ENCODE measurements at places on chromosomes 2 and 18.

DNA sequence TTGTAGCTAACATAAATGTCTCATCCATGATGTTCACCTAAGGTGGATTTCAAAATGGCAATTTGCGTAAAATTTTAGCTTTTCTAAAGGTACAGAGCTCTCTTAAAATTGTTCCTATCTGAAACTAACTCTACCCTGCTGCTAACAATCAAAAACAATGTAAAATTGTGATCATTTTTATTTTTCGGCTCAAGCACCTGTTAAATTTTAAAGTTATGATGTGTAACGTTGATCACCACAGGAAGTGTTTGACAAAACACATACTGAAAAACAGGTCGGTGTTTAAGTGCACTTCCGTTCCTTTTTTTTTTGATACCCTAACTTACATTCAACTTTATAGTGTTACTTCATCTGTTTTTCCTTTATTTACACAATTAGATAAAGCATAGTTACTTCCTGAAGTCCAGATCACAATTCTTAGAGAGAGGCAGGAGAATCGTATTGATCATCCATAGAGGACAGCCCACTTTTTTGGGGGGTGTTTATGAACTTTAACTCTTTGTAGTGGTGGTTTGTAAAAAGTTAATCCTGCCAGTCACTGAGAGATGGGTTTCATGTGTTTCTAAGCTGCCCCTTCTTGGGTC, 6.0 kb upstream of the NCK2 start:
- no peak for DNase-seq

DNA sequence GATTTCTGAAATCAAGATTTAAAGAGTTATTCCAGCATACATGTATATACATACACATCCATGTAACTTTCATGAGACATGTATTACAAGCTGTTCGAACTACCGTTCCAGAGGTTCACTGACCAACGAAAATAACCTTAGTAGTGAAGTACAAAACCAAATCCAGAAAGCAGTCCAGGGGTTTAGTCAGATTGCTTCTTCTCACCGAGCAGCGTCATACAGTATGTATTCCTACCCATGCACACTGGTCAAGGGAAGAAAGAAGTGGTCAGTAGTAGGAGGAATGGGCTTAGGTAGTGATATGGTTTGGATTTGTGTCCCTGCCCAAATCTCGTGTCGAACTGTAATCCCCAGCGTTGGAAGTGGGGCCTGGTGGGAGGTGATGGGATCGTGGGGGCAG, 45.3 kb downstream of the E2F6 start:
- no peak for DNase-seq

- no peak for DNase-seq
Observed at GRCh38 chr18:58103339-58103985, 59.4 kb downstream of the NEDD4L start.

DNA sequence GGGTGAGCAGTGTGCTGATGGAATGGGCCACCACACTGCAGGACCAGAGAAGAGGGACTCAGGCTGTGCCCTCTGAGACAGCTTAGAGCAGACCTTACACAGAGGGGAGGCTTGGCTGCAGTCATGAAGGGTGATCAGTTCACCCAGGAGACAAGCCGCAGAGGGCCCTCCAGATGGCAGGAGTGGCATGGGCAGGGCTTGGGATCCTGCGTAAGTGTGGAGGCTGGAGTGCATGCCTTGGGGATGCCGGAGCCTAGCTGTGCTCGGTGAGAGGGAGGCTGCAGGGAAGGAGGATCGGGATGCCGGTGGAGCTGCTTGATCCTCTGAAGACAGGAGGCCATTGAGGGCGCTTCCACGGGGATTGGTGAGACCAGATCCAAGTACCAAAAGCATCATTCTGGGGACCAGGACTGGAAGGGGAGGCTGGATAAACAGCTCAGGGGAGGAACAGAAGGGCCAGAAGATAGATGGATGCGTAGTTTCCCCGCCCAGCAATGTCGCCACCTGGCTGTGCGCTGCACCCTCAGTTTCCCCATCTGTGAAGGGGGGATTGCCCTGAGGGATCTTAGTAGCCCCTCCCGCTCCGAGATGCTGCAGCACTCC, 163.4 kb downstream of the INHBB start:
- no peak for DNase-seq

DNA sequence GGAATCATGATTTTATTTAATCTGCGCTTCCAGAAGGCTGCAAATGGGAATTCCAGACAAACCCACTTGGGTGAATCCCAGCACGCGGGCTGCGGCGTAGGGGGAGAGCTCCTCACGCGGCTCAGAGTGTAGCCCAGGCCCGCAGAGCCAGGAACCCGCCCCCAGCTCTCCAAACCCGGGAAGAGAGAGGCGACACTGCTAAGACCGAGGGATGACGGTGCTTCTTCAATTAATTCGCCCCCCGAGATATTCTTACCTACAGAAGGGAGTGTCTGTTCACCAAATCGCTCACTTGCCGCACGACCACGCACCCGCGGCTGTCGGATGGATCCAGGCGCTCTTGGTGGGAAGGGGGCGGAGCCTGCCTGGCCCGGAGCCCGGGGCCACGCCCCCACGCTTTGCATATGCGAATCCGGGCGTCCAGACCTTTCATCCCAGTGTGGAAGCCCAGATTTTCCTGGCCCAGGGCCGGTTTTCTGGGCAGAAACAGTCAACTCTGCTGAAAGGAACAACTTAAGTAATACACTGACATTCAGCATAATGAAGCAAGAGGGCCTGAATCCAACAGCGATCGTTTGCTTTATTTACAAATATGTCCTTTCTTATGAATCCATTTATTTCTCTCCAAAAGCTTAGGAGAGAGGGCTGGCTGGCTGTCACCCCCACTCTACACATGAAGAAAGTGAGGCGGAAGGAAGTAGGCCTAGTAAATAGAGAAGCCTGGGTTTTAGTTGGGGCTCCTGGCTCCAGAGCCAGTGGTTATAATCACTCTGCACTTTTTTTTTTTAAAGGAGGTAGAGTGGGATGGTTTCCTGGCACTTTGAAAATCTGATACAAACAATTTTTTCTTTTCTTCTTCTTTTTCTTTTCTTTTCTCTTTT, at the start of gene SLC19A3:
Gene SLC19A3 (minus strand): TSS at position 342 of the 881 bp plus-strand sequence. CDS start 15,710 bp downstream, outside the sequence.
- peak; percentile 45 for DNase-seq
